Activated T-helper 2 cell treated with anti-CD3 and anti-CD28 coated beads, Interferon-gamma antibody, Interleukin-2, Interleukin-4, amounts not matched to agents 10 μg/mL and 5 μg/mL and 100 μg/mL, durations not matched to agents 14 hours and 24 hours and 36 hours (primary cell): ENCODE measurements at places on chromosomes 13 and 19. TPM values are rescaled to one million over a fixed set of nuclear protein-coding genes. Genes with fewer than 3 reads are reported as not detected.

Gene RGS9BP
- 0.21 TPM in 2 replicates for total RNA-seq

Gene C19orf18
- total RNA-seq = 0.21 TPM in 1 of 2 replicates, not detected in the other

Gene PPP1R37
- 15.7 and 18.4 TPM in 2 replicates for total RNA-seq

Gene ZNF45
- 11.1 and 12.2 TPM in 2 replicates for total RNA-seq

Gene SLITRK5
- total RNA-seq = not detected in 2 replicates

Gene GJB2
- 2.3 and 2.7 TPM in 2 replicates for total RNA-seq
